ENCODE measurements at places on chromosomes 5 and 9.
A peak's percentile ranks its signal among the peaks of the same experiment; 100 is the strongest.

DNA sequence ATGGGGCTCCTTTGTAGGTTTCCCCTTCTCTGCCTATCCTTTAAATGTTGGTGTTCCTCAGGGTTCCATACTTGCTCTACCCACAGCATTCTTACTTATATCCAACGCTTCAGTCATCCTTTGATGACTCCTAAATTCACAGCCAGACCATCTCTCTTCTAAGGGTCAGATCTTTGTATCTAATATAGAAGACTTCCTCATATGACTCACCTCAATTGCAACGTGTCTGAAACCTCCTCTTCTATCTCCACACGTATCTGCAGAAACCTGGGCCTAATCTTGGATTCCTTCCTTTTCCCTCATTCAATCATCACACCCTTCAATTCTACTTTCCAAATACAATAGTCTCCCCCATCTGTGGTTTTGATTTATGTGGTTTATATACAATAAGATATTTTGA is 68.3 kb downstream of the HMGCR start:
- DNase-seq, result no peak

GRCh38 chr5:150589862-150590601 is 50.4 kb upstream of the SYNPO start:
- no peak for DNase-seq

DNA sequence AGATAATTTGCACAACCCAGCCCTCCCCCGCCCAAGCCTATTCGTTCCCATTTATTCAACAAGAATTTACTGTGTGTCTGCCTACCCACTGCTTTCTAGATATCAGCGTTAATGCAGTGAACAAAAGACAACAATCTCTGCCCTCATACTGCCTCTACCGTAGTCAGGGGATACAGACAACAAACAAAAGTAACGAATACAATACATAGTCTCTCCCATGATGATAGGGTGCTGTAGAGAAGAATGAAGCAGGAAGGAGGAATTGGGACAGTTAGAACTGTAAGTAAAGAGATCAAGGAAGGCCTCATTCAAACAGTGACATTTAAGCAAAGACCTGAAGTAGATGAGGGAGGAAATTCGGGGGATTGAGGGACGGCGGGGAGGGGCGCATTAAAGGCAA is 1.7 kb downstream of the GFM2 start:
- DNase-seq, result no peak

DNA sequence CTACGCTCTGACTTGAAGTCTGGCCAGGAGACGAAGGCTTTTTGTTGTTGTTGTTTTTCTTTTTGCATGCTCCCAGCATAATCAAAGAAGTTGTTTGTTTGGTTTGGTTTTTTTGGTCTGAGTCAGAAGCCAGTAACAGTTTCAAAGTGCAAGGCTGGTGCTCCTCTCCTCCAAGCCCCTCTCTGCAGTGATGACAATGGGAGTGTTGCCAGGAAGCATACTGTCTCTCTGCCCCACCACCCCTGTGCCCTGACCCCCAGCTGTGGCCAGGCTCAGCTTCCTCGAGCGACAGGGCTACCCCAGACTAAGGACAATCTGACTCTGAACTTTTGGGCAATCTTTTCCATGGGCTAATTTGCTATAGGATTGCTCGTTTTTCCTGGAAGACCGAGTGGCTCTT is 173.8 kb upstream of the PITX1 start:
- no peak for DNase-seq

- DNase-seq, result no peak
Observed at GRCh38 chr5:127556609-127557334, 39.3 kb downstream of the PRRC1 start.

GRCh38 chr9:87653941-87654340 is 72.0 kb upstream of the CTSL start:
- DNase-seq, result no peak

DNA sequence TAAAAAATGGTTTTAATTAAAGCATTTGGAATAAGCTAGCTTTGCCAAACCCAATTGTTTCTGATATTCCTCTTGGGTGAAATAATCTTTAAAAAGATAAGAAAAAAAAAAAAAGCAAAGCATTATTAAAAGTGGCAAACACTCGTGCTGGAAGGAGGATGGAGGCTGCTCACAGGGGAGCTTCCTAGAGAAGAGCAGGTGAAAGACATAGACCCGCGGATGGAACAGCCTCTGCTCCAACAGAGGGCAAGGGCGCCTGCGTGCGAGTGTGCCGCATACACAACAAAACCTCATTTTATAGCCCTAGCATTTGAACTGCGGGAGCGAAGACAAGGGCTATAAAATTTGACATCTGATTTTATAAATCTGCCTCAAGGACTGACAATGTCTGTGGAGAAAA is 33.4 kb upstream of the SLC25A51 start:
- DNase-seq, result no peak

DNA sequence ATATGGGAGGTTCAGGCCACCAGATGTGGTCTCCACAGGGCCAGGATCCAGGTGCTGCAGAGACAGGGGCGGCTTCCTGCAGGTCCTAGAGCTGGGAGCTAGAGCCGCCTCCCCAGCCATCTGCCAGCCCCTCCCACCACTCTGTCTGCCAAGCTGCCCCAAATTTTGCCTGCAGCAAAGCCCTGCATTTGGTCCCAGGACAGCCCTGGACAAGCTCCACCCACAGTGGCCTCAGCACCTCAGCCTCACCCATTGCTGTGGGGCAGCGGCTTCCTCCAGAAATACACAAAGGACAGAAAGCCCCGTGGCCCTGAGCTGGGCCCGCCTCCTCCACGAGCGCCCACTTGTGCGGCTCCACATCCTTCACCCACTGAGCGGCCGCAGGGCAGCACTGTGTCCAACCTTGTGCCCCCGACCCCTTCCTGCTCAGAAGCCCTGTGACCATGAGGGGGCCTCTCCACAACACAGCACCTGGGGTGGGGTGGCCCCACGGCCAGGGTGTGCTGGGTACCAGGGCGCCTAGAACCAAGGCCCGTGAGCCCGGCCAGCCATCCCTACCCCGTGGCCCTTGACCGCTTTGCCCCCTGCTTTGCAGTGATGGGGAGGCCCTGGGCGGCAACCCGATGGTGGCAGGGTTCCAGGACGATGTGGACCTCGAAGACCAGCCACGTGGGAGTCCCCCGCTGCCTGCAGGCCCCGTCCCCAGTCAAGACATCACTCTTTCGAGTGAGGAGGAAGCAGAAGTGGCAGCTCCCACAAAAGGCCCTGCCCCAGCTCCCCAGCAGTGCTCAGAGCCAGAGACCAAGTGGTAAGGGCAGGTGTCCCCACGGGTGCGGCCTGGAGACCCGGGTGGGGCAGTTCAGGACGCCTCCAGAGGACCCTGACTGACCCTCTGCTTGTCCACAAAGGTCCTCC is 3.7 kb upstream of the AJM1 start:
- no peak for DNase-seq

DNA sequence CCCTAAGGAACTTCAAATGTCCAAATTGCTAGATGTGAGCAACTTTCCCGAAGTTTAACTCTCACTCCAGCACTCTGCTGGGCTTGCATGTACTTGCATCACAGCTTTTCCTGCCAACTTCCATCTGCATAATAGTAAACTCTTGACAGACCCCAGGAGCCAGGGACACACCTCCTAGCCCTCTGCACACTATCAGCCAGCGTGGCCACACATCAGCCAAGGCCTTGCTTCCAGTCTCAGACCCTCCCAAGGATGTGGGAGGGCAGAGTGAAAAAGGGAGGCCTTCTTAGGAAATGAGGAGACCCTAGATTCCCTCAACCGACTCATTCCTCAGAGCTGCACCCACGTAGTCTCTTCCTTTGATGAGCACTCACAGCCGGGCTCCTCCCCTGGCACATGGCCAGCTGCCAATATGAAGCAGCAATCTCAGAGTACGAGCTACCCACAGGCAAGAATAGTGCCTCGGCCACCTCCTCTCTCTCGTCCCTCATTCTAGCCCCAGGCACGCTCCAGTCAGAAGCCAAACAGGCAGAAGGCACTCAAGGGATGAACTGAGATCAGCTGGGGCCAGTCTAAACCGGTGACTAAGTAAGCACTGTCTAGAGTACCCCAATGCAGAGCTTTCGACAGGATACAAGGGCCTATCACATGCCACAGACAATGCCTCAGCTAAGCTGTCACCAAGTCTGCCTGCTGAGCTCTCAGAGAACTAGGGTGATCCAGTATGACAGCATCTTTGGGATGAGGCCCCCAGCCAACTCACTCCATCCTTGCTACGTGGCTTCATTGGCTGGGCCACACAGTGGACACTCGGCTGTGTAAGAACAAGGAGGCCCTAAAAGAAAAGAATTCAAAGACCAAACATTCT is 2.3 kb downstream of the P4HA2 start:
- DNase-seq, result peak; percentile 27

DNA sequence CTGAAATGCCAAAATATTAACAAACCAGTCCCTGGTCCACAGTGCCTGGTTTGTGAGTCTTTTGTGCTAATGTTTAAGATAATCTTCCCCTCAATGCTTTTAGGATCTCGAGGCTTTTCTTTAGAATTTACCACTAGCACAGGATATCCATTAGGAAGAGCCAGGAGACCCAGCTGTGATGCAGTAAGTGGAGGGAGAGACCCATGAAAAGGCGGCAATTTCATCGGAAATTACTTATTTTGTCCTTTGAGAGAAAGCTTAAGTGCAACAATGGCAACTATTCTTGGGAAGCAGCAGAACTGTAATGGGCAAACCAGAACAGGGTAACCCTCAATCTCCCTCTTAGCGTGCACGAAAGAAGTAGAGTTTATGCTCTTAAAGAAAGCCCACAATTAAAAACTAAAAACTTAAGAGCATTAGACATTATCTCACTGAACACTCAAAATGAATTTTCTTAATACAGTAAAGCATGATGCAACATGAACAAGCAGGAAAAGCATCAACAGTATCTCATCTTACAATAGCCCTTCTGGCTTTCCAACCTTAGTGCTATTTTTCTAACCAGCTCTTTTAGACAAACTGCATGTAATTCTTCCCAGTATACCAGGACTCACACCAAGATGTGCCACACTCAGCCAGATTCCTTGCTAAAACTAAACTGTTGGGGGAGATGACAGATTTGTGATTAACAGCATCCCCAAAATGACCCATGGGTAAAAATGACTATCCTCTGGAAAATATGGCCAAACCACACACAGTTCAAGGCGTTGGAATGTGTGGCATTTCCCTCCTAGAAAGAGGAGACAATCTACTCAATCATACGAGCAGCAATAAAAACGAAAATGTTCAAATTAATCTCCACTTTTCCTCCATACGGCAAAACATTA is 36.4 kb downstream of the PWWP2A start:
- DNase-seq, result no peak

GRCh38 chr5:16727755-16728325 is 111.0 kb upstream of the RETREG1 start:
- DNase-seq, result peak; percentile 34

DNA sequence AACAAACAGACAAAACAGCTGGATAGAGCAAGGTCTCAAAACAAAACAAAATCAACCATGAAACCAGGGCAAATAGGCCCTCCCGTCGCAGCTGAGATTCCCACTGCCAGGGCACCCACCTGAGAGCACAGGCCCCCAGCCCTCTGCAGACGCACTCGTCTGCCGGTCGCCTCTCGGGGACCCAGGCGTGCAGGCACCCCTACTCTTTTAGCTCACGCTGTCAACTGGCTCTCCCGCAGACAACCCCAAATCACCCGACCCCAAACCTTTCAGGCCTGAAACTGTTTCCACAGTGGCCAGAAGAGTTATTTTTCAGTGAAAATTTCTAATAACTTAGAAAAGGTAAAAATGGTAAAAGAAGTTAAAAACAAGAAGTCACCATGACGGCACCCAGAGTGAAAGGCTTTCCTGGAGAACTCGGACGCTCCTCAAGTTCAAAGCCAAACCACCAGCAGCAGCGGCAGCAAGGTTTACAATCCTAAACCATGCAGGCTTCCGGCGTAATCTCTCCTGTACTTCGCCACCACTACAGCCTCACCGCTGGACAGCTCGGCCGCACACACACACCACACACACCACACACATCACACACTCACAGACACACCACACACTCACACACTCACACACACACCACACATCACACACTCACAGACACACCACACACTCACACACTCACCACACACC is 1.9 kb upstream of the UBE2QL1 start:
- no peak for DNase-seq

GRCh38 chr9:133063500-133064231 is 1.9 kb downstream of the CEL start:
- DNase-seq, result no peak

GRCh38 chr5:139696894-139697658 is 48.9 kb downstream of the CXXC5 start:
- DNase-seq, result no peak

- DNase-seq, result peak; percentile 2
Observed at GRCh38 chr5:140219068-140219991, 44.3 kb downstream of the CYSTM1 start.

DNA sequence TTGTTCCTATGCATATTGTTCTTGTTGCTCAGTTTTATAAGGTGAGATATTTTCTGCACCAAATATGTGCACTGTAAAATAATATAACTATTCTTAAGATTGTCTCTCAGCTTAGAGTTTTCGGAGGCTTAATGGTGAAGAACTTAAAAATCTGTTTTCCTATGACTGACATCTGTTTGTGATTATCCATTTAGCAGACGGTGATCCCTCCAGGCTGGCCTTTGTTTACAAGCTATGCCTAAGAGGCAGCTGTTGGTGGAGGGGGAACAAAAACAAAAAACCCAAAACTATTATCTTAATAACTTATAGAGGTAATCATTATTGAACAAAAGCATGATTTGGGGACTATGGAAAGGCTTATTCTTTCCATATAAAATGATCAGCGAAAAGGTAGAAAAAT is 658 bp downstream of the PDCD1LG2 start:
- DNase-seq, result no peak

DNA sequence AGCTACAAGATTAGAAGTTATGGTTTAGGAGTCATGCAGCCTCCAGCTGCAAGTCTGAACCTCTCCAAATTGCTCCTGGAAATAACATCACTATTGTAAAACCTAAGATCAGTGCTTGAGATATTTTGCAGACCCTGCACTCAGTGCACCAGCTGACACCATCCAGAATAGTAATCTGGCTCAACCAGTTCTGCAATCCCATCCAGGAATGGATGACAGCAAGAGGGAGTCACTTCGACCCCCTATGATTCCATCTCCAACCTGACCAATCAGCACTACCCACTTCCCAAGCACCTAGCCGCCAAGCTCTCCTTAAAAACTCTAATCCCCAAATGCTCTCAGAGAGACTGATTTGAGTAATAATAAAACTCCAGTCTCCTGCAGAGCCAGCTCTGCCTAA is 37.9 kb upstream of the NR4A3 start:
- no peak for DNase-seq

DNA sequence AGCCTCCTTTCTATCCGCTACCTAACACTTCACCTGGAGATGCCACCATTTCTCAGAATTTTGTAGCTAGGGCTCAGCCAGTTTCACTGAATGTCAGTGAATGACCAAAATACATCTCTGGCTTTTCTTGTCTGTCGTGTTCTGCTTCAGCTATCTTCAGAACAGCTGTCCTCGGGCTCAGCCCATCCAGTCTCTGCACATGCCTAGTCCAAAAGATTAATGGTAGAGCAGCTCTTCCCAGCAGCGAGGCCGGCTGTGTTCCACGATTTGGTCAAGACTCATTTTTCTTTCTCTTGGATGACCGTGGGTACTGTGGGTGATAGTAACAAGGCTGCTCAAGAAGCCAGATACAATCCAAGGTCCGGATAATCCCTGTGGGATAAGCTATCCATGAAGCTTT is 342.8 kb downstream of the GABRG2 start:
- no peak for DNase-seq

All from anterior cingulate cortex (tissue), 58 donors.